ENCODE measurements at places on chromosomes 6 and 20.

GRCh38 chr20:63961664-63962425 is 5.6 kb upstream of the UCKL1 start:
- DNase-seq = no peak

GRCh38 chr20:49757597-49757996 is 43.9 kb upstream of the B4GALT5 start:
- no peak for DNase-seq

DNA sequence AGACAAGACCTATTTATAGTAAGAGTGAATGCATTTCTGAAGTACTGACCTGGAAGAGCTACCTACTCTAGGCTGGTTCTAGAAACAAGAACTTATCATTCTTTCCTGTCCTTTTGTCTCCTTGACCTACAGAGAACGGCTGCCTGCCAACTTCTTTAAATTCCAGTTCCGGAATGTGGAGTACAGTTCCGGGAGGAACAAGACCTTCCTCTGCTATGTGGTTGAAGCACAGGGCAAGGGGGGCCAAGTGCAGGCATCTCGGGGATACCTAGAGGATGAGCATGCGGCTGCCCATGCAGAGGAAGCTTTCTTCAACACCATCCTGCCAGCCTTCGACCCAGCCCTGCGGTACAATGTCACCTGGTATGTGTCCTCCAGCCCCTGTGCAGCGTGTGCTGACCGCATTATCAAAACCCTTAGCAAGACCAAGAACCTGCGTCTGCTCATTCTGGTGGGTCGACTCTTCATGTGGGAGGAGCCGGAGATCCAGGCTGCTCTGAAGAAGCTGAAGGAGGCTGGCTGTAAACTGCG is 8.3 kb downstream of the APOBEC2 start:
- no peak for DNase-seq

GRCh38 chr20:4835244-4836177 is 113.8 kb downstream of the PRND start:
- DNase-seq = no peak

Measured in putamen (tissue), 1 donor.